Neural crest cell (in vitro differentiated cells): ENCODE measurements at places on chromosomes 4 and X.
A peak's percentile ranks its signal among the peaks of the same experiment; 100 is the strongest.

DNA sequence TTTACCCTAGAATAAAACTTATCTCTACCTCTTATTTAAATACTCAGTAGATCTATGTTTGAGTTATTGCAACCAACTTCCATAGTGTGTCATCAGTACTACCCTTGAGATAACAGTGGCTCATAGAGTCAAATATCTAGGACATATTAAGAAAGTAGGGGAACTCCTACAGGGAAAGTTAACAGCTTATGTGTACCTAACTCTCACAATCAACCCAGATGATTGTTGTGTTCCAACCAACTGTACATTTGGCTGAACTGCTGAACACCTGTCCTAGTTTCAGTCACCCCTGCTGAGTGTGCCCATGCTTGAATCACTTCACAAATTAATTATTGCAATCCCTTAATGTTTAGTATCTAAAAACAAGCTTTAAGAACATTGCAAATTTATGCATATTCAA, 244.2 kb upstream of the GRID2 start:
- no peak overlapping the region for H3K27ac ChIP-seq
- H3K4me1 ChIP-seq, result no peaks in the 10 kb centered on the region
- H3K4me3 ChIP-seq, result no peak overlapping the region
- H3K27me3 ChIP-seq, result no peaks in the 10 kb centered on the region

DNA sequence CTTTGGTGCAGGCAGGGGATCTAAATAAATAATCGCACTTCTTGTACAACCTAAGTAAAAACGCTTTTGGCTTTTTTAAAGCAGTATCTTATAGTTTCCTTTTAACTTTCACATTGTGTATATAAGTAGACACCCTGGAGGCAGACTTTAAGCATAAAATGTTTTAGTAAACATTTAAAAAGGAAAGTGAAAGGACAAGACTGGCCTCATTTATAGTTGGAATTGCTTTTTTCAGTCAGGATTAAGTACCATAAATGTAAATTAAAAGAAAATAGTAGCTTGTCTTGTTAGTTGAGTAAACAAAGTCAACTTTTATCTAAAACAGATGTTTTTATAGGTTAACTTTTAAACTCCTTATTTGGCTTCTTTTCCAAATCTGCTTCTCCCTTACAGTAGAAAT, 39.7 kb downstream of the PTPN13 start:
- no peak overlapping the region for H3K4me3 ChIP-seq
- peaks cover 43% of the 10 kb centered on the region for H3K36me3 ChIP-seq
- H3K27ac ChIP-seq, result no peak overlapping the region

GRCh38 chrX:155767051-155767875, 113.9 kb upstream of the VAMP7 start:
- peak overlapping the region; percentile 81 for H3K27ac ChIP-seq
- H3K27me3 ChIP-seq, result no peaks in the 10 kb centered on the region
- peaks cover 19% of the 10 kb centered on the region for H3K4me1 ChIP-seq
- H3K4me3 ChIP-seq, result peak overlapping the region; percentile 94

- H3K36me3 ChIP-seq, result no peaks in the 10 kb centered on the region
- no peaks in the 10 kb centered on the region for H3K27me3 ChIP-seq
- H3K27ac ChIP-seq, result no peak overlapping the region
- no peak overlapping the region for H3K4me3 ChIP-seq
- no peak for DNase-seq
These were observed 30.4 kb downstream of the ARHGEF6 start for GRCh38 chrX:136750364-136750763.

GRCh38 chrX:114615765-114616164, 31.9 kb downstream of the HTR2C start:
- DNase-seq, result no peak
- H3K36me3 ChIP-seq, result no peaks in the 10 kb centered on the region
- no peaks in the 10 kb centered on the region for H3K27me3 ChIP-seq
- no peaks in the 10 kb centered on the region for H3K4me1 ChIP-seq
- H3K4me3 ChIP-seq, result no peak overlapping the region
- no peak overlapping the region for H3K27ac ChIP-seq

DNA sequence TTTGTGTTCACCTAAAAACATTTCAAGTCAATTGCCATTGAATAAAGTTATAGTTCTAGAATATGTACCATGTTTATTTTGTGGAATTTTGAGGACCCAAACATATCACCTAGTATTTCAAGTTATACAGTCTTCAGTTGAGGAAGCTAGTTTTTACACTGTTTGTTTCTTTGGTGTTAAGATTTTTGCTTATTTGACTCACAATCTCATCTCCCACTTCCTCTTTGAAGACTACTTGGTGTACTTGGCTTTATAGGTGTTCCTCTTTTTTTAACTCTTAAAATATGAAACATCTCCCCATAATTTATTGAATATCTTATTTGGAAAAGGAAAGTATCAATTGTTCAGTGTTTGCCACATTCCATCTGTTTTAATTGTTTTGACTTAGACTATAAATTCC, 675.4 kb downstream of the RAPGEF2 start:
- H3K27me3 ChIP-seq, result no peaks in the 10 kb centered on the region
- no peaks in the 10 kb centered on the region for H3K36me3 ChIP-seq
- H3K4me1 ChIP-seq, result no peaks in the 10 kb centered on the region

GRCh38 chrX:124407226-124407625, 60.9 kb downstream of the SH2D1A start:
- no peak for DNase-seq
- peaks cover 30% of the 10 kb centered on the region for H3K4me1 ChIP-seq
- no peaks in the 10 kb centered on the region for H3K27me3 ChIP-seq
- H3K4me3 ChIP-seq, result no peak overlapping the region

GRCh38 chr4:87601361-87601760, 7.0 kb upstream of the DSPP start:
- no peak overlapping the region for H3K4me3 ChIP-seq
- peaks cover 4% of the 10 kb centered on the region for H3K36me3 ChIP-seq
- no peaks in the 10 kb centered on the region for H3K27me3 ChIP-seq
- DNase-seq, result no peak
- H3K4me1 ChIP-seq, result peaks cover 5% of the 10 kb centered on the region
- no peak overlapping the region for H3K27ac ChIP-seq

- no peak overlapping the region for H3K27ac ChIP-seq
- H3K27me3 ChIP-seq, result no peaks in the 10 kb centered on the region
- no peak for DNase-seq
- H3K4me1 ChIP-seq, result no peaks in the 10 kb centered on the region
- peaks cover 30% of the 10 kb centered on the region for H3K36me3 ChIP-seq
- H3K4me3 ChIP-seq, result no peak overlapping the region
These were observed 35.5 kb downstream of the OFD1 start for GRCh38 chrX:13770013-13770535.

- DNase-seq, result peak; percentile 50
- H3K4me3 ChIP-seq, result peak overlapping the region; percentile 68
- H3K4me1 ChIP-seq, result peaks cover 49% of the 10 kb centered on the region
- H3K27me3 ChIP-seq, result peaks cover 88% of the 10 kb centered on the region
- H3K27ac ChIP-seq, result no peak overlapping the region
These were observed 305 bp upstream of the MAB21L2 start for GRCh38 chr4:150581641-150582051.

GRCh38 chr4:182063651-182064050, 179.6 kb upstream of the TENM3 start:
- no peak overlapping the region for H3K4me3 ChIP-seq
- DNase-seq, result no peak
- H3K36me3 ChIP-seq, result no peaks in the 10 kb centered on the region
- peaks cover 10% of the 10 kb centered on the region for H3K4me1 ChIP-seq

DNA sequence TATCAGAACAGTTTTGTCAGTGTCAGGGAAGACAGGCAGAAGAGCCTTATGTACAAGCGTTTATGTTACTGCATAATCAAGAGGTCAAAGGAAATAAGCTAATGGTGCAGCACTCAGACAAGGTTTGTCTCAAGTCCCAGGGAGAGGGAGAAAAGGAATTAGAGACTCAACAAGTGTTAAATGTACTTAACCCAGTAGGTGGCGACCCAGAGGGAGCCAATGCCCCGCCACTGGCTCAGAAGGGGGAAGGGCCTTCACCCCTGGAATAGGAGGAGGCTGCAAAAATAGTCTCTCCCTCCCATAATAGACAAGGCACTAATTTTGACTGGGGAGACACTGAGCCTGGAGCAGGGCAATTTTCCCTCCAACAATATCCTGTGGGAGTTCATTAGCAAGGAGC, 14.1 kb upstream of the PAPSS1 start:
- H3K36me3 ChIP-seq, result no peaks in the 10 kb centered on the region
- H3K27ac ChIP-seq, result no peak overlapping the region
- H3K4me1 ChIP-seq, result no peaks in the 10 kb centered on the region
- no peak for DNase-seq
- no peaks in the 10 kb centered on the region for H3K27me3 ChIP-seq

GRCh38 chrX:18016941-18017340, 155.8 kb upstream of the RAI2 start:
- H3K4me1 ChIP-seq, result peaks cover 15% of the 10 kb centered on the region
- H3K27ac ChIP-seq, result no peak overlapping the region
- DNase-seq, result no peak
- no peak overlapping the region for H3K4me3 ChIP-seq
- H3K27me3 ChIP-seq, result no peaks in the 10 kb centered on the region

GRCh38 chr4:120714417-120715010, 208.0 kb downstream of the PRDM5 start:
- no peak overlapping the region for H3K27ac ChIP-seq
- peaks cover 3% of the 10 kb centered on the region for H3K36me3 ChIP-seq
- H3K4me3 ChIP-seq, result no peak overlapping the region
- DNase-seq, result no peak
- H3K4me1 ChIP-seq, result peaks cover 25% of the 10 kb centered on the region

- H3K36me3 ChIP-seq, result no peaks in the 10 kb centered on the region
- H3K27ac ChIP-seq, result no peak overlapping the region
- no peak overlapping the region for H3K4me3 ChIP-seq
These were observed 980 bp upstream of the GIMD1 start for GRCh38 chr4:106369456-106370060.

DNA sequence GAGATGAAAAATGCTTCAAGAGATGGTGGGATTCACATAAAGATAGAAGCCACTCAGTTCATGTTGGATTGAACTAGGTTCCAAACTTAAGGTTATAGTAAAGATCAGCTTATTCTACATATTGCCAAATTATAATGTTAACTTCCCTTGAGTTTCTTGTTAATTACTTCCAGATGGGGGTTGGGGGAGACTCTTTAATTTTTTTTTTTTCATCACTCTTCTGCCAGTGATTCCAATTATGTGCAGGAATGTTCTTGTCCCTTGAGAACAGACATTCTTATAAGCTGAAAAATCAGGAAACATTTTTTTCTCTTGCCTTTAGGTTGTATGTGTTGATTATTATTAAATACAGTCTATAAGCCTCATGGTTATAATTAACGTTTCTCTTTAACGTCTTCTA, 30.0 kb downstream of the MND1 start:
- no peak overlapping the region for H3K27ac ChIP-seq
- no peak for DNase-seq
- peaks cover 38% of the 10 kb centered on the region for H3K36me3 ChIP-seq
- H3K4me1 ChIP-seq, result no peaks in the 10 kb centered on the region
- no peak overlapping the region for H3K4me3 ChIP-seq
- no peaks in the 10 kb centered on the region for H3K27me3 ChIP-seq

- no peaks in the 10 kb centered on the region for H3K36me3 ChIP-seq
- no peak overlapping the region for H3K4me3 ChIP-seq
- no peaks in the 10 kb centered on the region for H3K27me3 ChIP-seq
- no peak for DNase-seq
- no peak overlapping the region for H3K27ac ChIP-seq
- peaks cover 18% of the 10 kb centered on the region for H3K4me1 ChIP-seq
These were observed 609 bp upstream of the BCORL1 start for GRCh38 chrX:129981752-129982299.

DNA sequence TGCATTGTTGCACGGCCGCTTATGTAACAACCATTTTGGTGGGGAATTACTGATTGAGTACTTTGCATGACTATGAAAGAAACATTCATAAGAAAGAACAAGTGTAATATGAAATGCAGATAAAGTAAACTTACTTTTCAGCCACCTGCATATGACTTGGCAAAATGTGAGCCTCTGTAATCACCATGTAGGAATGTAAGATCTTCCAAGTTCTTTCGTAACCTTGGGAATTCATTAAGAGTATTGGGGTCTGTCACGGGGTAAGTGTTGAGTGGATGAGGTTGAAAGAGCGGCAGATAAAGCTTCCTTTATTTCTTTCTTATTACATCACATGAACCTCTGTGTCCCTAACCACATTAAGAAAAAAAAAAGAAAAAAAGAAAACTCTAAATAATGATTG, 348.5 kb upstream of the NR3C2 start:
- H3K27ac ChIP-seq, result no peak overlapping the region
- H3K4me1 ChIP-seq, result no peaks in the 10 kb centered on the region
- peaks cover 4% of the 10 kb centered on the region for H3K27me3 ChIP-seq
- no peak overlapping the region for H3K4me3 ChIP-seq
- no peak for DNase-seq

- peak overlapping the region; percentile 19 for H3K27ac ChIP-seq
- H3K27me3 ChIP-seq, result peaks cover 52% of the 10 kb centered on the region
- H3K4me1 ChIP-seq, result peaks cover 21% of the 10 kb centered on the region
- H3K36me3 ChIP-seq, result no peaks in the 10 kb centered on the region
- no peak overlapping the region for H3K4me3 ChIP-seq
These were observed 61.8 kb downstream of the C4orf50 start for GRCh38 chr4:5956285-5957021.

GRCh38 chr4:10139518-10139917, 22.9 kb upstream of the WDR1 start:
- H3K27me3 ChIP-seq, result peaks cover 14% of the 10 kb centered on the region
- H3K4me1 ChIP-seq, result no peaks in the 10 kb centered on the region
- H3K27ac ChIP-seq, result no peak overlapping the region
- H3K36me3 ChIP-seq, result no peaks in the 10 kb centered on the region
- H3K4me3 ChIP-seq, result no peak overlapping the region
- DNase-seq, result no peak

GRCh38 chr4:141439223-141439622, 197.2 kb upstream of the IL15 start:
- H3K4me1 ChIP-seq, result no peaks in the 10 kb centered on the region
- no peak for DNase-seq
- no peak overlapping the region for H3K4me3 ChIP-seq
- H3K36me3 ChIP-seq, result no peaks in the 10 kb centered on the region
- H3K27me3 ChIP-seq, result no peaks in the 10 kb centered on the region

GRCh38 chr4:168139336-168139735, 47.0 kb downstream of the ANXA10 start:
- no peaks in the 10 kb centered on the region for H3K4me1 ChIP-seq
- no peaks in the 10 kb centered on the region for H3K36me3 ChIP-seq
- DNase-seq, result no peak
- H3K4me3 ChIP-seq, result no peak overlapping the region
- no peaks in the 10 kb centered on the region for H3K27me3 ChIP-seq
- no peak overlapping the region for H3K27ac ChIP-seq

DNA sequence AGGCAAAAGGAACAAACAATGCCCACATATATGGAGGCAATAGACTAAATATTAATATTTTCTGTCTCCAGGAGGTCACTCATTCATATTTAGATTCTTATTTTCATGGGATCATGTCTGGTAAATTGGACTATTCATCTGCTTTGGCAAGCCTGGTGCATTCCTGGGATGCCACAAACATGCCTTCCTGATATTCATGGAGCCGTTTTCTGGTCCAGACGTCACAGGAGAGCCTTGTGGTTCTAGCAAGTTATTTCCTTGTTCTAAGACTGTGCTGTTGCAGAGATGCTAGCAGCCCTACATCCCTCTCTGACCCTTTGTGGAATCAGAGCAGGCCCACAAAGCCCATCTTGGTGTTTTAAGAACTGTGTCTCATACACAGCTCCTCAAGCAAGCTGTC, 16.1 kb upstream of the EXOSC9 start:
- no peak overlapping the region for H3K27ac ChIP-seq
- H3K27me3 ChIP-seq, result peaks cover 29% of the 10 kb centered on the region
- no peak overlapping the region for H3K4me3 ChIP-seq
- no peaks in the 10 kb centered on the region for H3K36me3 ChIP-seq
- DNase-seq, result no peak
